KBM-7 (cell line): ENCODE measurements at places on chromosomes 12 and 14.
A peak's percentile ranks its signal among the peaks of the same experiment; 100 is the strongest.

DNA sequence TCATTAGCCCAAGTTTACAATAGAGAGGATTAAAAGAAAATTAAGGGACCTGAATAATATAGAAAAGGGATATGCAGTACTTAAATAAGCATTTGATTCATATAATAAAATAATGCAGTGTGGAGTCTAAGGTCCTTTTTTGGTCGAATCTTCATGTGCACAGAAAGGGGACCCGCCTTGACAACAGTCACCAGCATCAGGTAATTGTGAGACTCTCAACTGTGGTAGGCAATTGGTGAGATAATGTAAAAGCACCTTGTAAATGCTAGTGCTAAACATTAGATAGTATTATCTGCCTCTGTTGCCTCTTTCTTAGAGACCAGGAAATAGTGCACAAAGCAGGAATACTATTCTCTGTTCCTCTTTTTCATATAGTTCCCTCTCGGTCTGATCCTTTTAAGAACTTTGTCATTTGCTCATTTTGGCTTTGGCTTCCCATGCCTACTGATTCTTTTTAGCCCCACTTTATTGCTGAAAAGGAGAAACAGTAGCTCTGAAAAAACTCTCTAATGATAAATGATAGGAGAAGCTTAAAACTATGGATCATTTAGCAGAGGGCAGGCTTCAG, 17.5 kb downstream of the CHPT1 start:
- DNase-seq = peak; percentile 52

GRCh38 chr12:3534511-3534910, 43.5 kb downstream of the PRMT8 start:
- no peak for DNase-seq

DNA sequence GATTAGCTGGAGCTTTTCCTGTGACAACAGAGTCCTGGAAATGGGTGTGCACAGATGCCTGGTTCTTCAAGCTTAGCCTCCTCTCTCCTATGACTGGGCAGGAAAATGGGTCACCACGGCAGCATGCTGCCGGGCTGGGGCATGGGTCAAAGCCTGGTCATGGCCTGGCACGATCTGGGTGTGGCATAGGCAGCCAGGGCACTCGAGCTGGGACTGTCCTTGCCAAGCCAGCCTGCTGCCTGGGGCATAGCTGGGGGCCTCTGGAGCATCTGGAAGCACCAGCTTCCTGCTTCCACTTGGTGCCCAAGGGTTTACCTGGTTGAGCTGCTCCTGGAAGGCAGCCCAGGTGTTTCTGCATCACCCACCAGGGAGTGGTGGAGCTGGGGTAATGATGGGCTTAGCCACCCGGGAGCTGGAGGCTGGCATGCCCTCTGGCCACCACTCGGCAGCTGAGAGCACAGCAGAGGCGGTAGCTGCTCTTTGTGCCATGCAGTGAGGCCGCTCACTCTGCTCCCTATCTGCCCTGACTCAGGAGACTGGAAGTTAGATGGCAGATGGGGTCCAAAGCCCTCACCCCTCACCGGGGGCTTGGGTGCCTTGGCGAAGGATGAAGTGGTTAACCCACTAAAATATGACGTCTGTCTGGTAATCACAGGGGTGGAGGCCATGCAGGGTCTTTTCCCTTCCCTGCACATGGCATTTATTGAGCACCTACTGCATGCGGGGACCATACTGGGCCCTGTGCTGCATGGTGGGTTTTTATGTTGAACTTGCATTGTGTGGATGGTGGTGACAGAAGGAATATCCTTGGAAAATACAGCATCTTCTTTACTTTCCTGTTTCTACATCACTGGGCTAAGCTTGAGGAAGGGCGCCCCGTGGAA, 1.7 kb downstream of the OTUB2 start:
- DNase-seq = no peak

GRCh38 chr12:54716261-54716660, 68.1 kb upstream of the DCD start:
- DNase-seq = no peak

- no peak for DNase-seq
Measured at GRCh38 chr12:69932676-69933552, 107.9 kb downstream of the MYRFL start.

GRCh38 chr12:120209851-120210250, 8.9 kb upstream of the RPLP0 start:
- no peak for DNase-seq

DNA sequence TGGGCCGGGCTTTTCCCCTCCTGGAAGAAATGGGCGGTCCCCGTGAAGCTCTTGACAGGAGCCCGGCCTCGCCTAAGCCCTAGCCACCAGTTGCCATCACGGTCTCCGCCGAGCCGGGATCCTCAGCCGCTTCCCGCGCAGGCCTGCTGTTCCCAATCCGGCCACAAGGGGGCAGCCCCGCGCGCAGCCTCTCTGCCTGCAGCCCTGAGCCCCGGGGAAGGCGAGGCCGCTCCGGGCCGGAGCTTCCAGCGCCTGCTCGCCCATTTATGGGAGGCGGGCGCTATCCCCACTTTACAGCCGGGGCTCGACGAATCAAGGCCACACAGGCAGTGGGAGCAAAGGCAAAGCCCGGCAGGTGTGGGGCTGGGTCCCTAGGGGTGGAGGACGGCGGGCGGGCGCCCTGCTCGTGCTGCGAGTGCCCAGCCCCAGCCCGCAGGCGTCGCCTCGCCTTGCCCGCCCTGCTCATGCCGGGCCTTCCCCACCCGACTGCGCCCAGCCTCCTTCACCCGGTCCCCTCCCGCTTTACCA, 61.5 kb downstream of the LGMN start:
- peak; percentile 41 for DNase-seq

DNA sequence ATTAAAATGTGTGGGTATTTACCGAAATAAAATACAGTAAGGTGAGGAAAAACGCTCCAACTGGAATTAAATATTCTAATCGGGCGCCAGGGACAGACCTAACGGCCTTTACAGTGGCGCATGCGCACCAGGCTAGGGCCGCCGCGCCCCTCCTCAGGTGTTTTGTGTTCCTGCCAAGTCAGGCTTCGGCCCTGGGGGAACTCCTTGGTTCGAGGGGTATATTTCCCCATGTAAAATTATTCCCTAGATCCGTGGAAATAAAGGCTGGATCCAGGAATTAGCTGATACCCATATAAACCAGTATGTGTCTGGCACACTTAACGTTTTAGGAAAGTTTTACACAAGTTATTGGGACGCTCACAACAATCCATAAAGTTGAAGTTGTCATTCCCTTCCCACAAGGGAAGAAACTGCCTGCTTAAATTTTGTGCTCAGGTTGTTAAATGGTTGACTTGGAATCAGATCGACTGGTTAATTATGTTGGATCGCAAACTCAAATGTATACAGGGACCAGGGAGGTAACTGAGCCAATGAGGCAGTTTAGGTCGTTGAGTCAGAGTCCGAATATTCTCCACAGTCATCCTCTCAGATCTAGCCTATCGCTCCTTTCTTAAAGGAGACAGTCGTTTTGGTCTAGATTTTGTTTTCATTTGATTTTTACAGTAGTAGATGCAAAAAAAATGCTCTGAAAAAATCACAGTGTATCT, 621 bp upstream of the ANAPC7 start:
- DNase-seq = no peak

DNA sequence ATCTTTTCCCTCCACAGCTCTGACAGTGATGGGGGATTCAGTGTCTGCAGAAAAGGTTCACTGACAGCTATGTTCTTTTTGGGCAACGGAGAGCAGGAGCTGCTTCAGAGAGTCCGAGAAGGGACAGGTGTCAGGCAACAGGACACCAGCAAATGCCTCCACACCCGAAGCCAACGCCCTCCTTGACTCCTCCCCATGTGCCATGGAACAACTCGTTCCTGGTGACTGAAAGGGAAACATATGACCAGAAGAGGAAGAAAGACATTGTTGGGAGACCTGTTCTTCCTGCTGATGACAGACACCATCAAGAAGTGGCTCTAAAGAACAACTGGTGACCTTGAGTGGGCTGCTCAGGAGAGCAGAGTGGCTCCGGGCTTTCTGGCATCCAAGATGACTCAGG, 172.3 kb upstream of the NOS1 start:
- DNase-seq = no peak

DNA sequence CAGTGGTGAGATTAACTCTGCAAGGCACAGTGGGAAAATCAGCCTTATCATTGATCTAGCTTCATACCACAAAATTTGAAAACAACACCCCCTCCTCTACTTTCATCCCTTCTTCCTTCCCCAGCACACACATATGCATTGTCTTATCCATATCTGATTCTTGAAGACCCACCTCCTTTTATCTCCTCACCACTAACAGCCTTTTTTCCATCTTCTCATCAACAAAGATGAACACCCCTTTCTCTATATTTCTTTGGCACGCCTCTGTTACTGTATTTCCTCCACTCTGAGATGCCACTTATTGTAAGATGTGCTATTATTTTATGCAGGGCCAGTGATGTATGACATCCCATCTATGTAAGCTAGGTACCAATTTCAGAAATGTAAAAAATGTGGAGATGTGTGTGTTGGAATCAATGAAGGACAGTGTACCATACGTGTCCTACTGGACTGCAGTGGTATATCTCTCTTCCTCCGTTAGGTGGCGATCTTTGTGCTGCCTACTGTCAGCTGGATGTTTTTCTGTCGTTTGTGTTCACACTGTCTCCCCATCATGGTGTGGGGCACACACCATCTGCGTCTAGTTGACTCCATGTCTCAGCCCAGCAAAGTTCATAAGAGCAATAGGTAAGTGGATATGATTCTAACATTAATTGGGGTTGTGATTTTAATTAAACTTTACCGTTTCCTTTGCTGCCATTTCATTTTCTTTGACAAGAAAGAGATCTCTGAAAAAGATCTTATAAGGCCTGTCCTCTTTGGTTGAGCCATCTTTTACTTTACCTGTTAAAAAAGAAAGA, 24.0 kb downstream of the CCDC38 start:
- DNase-seq = peak; percentile 56

DNA sequence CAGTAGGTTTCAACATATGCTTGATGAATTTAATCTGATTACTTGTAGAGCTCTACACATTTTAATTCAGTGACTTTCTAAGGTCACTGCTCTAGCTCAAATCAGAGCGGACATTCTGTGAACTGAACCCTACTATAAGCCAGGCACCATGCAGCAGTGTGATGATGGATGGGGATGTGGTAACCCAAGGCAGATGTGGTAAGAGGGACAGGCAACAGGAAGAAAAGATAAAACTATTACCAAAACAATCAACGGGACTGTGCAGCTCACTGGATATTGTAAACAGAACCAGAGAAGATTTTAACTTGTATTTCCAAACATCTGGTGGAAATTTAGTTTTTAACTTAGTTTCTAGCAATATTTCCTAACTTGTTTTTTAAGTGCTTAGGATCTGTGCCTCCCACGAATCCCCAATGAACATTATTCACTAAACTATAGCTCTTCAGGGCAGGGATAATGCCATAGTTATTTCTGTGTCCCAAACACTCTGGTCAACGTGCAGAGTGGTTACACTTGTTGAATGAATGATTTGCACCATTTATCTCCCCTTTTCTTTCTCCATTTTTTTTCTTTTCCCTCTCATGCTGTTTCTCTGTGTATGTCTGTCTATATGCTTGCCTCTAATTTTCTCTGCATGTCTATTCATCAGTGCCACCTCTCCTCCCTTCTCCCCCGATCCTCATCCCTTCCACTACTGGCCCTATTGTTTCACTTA, 3.0 kb downstream of the ERO1A start:
- peak; percentile 67 for DNase-seq

- no peak for DNase-seq
Measured at GRCh38 chr12:58529897-58530741, 390.2 kb downstream of the LRIG3 start.
